Activated naive CD4-positive, alpha-beta T cell (primary cell): ENCODE measurements at places on chromosomes 11 and 22.

DNA sequence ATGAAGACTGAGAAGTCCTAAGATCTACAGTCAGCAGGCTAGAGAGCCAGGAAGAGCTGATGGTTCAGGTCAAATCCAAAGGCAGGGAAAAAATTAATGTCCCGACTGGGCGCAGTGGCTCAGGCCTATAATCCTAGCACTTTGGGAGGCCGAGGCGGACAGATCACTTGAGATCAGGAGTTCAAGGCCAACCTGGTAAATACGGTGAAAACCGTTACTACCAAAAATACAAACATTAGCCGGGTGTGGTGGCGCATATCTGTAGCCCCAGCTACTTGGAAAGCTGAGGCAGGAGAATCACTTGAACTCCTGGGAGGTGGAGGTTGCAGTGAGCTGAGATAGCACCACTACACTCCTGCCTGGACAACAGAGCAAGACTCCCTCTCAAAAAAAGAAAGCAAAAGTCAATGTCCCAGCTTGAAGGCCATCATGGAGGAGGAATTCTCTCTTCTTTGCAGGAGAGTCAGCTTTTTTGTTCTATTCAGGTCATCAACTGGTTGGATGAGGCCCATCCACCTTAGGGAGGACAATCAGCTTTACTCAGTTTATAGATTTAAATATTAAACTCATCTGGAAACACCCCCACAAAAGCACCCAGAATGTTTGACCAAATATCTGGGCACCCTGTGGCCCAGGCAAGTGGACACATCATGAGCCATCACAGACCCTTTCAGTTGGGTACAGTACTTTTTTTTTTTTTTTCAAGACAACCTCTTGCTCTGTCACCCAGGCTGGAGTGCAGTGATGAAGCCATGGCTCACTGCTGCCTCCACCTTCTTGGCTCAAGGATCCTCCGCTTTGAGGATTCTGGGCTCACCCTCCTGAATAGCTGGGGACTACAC is 4.3 kb upstream of the ZC3H7B start:
- DNase-seq: no peak

DNA sequence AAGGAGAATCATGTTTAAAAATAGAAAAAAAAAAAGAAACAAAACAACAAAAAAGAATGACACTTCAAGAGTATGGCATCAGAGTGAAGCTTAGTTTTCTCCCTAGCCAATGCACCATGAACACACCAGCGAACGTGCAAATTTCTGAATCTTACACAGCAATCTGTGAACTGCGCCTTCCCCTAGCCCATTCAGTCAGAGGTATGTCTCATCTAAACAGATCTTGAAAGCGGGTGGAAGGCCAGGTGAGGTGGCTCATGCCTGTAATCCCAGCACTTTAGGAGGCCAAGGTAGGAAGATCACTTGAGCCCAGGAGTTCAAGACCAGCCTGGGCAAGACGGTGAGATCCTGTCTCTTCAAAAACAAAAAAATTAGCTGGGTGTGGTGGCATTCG is 113.1 kb downstream of the MICAL3 start:
- no peak for DNase-seq

DNA sequence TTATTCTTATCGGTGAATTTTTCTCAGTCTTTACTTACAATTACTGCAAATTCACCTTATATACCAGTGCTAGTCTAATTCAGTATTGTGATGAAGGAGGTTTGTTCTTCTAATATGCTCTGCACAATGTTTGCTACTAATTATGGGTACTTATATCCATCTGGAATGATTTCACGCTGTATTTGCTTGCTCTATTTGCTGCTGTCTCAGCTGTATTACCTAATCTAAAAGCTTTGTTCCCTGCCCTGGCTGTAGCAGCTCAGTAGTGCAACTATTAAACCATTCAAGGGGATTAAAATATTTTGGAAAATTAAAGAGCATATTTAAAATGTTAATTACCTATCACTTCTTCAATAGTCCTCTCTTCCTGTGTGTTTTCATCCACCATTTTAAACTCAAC is 375.3 kb downstream of the LUZP2 start:
- no peak for DNase-seq

GRCh38 chr11:118921929-118922744 is 3.6 kb downstream of the BCL9L start:
- DNase-seq: no peak

DNA sequence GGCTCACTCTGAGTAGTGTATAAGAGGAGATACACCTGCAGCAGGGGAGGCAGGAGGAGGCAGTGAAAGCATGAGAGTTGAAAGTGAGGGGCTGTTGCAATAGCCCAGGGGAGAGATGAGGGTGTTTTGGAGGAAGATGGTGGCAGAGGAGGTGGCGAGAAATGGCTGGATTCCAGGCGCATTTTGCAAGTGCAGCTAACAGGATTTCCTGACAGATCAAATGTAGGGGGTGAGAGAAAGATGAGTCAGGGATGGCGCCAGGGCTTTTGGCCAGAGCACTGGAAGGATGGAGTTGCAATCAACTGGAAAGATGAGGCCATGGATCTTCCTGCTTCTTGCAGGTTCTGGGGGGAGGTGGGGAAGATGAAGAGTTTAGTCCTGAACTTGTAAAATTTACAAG is 16.8 kb upstream of the TSPAN18 start:
- DNase-seq: no peak

DNA sequence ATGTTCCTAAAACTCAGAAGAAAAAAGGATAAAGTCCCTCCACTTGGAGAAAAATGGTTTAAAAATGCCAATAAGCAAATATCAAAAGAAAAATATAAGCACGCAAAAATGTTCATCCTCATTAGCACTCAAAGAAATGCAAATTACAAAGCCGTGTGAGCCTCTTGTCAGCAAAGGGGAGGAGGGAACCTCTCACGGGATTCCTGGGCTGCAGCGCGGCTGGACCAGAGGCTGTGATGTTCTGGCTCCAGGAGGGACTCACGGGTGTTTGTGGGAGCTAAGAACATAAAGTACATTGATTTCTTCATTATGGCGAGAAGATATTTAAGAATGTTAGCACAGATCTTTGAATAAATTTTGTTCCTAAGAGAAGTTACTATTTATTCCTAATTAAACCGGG is 1451.2 kb downstream of the BRD1 start:
- DNase-seq: no peak

DNA sequence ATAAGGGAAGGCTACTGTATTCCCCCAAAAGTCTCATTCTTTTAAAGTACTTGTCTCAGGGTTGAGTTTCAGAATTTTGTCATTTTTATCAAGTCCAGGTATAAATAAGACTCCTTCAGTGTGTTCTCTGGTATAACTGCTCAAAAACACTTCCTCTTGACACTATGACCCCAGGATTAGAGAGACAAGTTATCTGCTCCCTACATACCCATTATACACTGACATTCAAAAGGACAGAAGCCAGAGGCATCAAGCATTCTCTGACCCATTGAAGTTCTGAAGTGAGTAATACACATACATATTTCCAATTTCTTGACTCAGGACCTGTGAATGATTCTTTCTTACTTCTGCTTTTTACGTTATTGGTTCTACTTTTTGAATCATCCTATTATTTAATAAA is 447.8 kb upstream of the CNTN5 start:
- DNase-seq: no peak

GRCh38 chr11:64826578-64827450 is 16.5 kb upstream of the MEN1 start:
- no peak for DNase-seq

DNA sequence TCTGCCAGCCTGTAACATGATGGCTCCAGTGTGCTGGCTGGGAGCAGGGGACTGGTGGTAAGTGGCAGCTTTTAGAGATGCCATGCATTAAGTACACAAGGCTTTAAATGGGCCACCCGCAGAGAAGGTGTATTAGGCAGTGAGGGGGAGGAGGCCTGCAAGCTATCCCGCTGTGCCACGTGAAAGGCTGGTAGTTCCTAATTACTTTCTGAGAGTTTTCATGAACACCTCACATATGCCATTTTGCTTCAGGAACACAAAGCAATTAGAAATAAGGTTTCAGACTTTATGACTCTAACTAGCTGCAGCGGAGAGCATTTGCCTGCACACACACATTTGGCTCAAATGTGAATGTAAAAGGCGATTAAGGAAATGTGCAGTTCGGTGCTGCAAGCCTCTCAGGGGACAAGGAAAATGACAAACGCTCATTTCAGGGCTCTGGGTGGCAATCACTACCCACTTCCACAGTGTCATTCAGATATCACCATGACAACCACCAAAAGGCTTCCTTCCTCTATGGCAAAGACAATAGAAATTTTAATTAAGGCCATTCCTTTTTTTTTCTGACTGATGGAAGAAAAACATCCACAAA is 116.6 kb downstream of the PLEKHA7 start:
- DNase-seq: no peak

DNA sequence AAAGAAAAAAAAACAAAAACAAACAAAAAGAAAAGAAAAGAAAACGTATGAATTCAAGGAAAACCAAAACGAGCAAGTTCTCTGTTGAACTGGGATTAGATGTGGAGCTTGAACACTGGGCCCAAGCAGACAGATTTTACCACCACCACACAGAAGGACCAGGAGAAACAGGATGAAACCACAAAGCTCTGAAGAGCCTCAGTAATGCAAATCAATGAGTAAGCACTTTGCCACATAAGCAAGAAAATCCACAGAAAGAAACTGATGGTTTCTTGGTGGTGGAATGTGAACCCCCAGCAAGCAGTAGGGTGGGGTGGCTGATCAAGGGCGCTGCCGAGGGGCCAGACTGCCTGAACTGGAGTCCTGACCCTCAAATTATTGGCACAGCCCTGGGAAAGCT is 50.9 kb upstream of the NFRKB start:
- DNase-seq: no peak

- no peak for DNase-seq
These were observed 8.8 kb upstream of the CEP295 start for GRCh38 chr11:93652679-93653078.

DNA sequence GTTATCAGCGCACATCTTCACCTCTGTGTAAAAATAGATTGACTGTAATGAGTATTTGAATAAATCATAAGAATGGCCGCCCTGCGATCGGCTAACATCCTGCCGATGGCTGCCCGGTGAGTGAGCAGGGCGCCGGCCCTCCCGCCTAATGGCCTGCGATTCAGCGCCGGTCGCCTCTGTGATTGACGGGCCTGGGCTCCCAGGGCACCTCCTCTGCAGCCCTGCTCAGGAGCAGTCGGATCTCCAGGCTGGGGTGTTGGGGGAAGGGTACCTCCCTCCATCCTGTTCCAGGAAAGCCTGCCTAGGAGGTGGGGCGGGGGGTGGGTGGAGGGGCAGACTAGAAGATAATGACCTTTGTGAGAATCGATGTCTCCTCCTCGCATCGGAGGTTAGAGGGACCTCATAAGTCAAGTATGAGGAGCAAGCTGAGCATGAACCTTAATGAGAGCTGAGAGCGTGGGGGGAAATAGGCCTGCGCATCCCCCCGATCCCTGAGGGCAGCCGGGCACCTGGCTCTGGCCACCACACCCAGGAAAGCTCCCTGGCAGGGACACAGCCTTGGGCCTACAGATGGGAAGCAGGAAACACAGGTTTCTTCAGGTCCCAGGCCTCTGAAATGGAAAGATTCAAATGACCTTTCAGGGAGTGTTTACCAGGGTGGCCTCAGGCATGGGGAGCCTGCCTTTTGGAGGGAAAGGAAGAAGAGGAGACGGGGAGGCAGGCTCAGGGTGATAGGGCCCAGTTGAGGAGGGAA is 71.7 kb downstream of the PKNOX2 start:
- DNase-seq: no peak

DNA sequence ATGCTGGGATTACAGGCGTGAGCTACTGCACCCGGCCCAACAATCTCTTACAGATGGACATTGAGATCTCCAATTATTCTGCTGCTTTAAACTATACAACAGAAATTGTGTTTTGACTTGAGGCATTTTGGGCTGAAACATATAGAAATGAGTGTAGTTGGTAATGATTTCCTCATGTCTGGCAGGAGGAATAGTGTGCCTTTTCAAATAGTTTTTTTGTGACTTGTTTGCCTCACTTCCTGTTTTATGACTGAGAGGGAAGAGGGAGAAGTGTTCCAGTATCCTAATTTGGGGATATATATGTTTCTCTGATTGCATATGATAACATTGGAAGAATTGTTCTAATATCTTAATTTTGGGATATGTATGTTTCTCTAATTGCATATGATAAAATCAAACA is 40.2 kb downstream of the EP300 start:
- no peak for DNase-seq

DNA sequence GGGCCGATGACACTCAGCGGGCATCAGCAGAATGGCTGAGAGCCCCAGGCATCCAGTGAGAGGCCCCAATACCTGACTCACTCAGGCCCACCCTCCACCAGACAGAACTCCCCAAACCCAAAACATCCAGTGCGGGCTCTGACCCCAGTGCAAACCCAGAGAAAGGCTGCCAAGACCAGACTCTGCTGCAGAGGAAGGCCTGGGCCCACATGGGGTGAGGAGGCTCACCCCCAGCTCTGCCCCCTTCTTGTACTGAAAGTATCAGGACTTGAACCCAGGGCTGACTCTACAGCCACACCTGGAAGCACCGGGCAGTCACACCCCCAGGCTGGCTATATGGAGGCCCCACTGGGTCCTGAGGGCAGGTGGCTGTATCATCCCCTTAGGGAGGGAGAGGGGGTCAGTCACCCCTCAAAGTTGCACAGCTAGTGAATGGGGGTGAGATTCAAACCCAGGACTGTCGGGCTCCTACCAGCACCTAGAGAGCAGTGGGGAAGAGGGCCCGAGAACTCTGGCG is 49.3 kb downstream of the IGLL1 start:
- no peak for DNase-seq

DNA sequence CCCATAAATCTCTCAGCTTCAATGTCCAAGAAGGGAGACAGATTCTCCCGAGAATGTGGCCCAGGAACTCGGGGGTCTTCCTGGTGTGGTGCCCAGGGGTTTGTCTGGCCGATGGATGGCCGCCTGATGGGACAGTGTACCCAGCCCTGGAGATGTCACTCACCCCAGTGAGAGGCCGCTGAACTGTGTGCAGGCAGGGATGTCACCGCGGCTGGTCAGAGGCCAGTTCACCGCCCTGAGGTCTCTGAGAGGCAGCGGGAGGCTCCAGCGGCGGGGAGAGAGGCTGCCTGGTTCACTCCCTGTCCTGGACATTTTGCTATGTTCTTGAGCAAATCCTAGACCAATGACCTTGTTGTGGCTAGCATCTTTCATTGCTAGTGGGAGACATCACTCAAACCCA is 1349.5 kb downstream of the BRD1 start:
- DNase-seq: no peak

DNA sequence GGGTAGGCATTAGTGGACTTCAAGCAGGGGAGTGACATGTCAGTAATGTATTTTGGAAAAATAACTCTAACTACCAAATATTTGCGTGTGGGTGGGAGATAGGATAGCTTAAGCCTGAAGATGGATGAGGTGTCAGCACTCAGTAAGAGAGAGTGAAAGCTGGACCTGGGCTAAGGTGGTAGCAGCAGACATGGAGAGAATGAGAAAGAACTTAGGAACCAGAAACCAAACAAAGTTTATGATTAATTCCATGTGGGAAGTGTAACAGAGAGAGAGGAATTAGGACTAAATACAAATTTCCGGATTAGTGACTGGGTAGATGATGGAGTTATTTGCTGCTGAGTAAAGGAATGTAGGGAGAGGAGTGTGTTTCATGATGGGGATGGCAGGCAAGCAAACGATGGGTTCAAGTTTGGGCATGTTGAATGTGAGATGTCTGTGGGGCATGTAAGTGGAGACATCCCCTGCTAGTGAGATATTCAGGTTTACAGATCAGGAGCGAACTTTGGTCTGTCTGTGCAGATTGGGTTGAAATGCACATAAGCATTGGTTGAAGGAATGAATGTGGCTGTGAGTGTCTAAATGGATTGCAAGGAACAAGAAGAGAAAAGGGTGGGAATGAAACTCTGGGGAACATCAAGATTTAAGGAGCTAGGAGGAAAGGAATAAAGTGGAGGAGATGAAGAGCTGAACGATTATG is 185.6 kb upstream of the MTMR2 start:
- DNase-seq: no peak

GRCh38 chr22:25027043-25027906 is 74.8 kb downstream of the KIAA1671 start:
- DNase-seq: no peak
